ENCODE measurements at places on chromosomes 6 and 20.

GRCh38 chr6:35501784-35502183 is 4.9 kb upstream of the TEAD3 start:
- DNase-seq, result no peak

DNA sequence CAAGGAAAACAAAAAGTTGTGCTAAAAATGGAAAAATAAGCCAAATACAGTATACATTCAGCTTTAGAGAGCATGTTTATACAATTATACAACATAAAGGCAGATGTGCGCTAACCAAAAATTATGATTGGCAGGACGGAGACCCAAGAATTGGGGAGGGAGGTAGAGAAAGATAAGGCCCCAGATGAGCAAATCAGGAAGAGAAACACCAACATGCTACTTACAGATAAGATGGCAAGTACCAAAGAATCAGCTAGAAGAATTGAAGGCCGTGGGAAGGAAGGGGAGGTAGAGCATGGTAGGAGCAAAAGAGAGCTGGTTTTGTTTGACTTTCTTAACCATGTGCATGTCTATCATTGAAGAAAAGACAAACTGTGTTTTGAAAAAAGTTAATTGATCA is 45.4 kb downstream of the PRND start:
- no peak for DNase-seq

DNA sequence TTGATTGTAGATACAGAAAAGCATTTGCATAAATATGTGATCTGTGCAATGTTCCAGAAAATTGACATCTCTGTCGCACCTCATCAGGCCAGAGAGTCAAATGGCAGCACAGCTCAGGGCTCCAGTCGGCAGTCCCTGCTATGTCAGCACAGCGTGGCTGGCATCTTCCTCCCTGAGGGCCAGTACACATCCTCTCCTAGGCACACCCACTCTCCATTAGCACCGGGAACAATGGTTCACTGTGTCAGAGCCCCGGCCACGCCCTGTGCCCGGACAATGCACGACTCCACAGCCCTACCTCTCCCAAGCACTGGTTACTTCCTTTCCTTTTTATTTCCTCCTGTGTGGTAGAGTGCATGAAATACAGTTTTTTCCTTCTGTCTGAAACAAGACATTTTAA is 114.9 kb downstream of the FOXC1 start:
- no peak for DNase-seq

DNA sequence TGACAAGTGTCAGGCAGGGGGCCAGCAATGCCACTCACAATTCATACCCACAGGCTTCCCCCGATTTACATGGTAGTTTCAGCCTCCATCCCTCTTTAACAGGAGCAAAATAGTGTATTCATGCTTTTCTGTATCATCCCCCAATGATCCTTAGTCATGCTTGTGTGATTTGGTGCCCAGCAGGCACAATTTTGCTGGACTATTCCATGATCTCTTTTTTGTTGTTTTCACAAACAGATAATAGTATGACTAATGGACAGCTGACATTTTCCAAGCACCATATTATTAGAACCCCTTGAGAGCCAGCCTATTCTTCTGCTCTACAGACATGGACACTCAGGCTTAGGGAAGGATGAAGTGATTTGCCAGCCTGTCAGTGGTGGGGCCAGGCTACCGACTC is 128.2 kb upstream of the RIPOR2 start:
- no peak for DNase-seq

DNA sequence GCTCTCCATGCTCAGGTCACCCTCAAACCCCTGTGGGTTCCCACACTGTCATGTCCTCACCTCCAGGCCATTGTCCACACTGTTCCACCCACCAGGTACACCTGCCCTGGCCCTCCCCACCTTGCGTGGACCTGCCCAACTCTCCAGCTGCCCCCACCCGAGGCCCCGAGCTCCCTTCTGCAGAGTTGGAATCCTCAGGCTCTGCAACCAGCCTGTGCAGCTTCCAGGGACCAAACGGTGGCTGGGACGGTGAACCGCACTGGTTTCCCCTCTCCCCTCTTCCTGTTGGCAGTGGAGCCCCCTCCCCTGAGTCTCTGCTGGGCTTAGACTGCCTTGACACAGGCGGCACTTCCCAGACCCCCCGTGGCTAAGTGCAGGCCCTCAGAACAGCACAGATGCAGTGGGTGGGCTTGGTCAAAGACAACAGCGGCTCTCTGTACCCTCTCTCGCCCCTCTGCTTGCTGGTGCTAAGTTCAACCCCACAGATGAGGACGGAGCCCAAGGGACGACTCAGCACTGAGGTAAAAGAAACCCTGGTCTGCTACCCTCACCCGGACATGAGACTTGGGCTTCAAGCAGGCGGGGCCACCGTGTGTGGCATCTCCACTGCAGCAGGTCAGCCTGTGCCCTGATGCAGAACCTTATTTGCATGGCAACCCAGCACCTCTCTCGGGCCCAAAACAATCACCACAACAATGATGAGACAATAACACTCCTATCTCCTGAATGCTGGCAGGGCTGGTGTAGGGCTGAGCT is 11.0 kb downstream of the ZBP1 start:
- no peak for DNase-seq

- DNase-seq, result no peak
Observed at GRCh38 chr6:75802366-75802765, 53.3 kb downstream of the MYO6 start.

GRCh38 chr20:49405696-49406095 is 76.8 kb downstream of the KCNB1 start:
- no peak for DNase-seq

DNA sequence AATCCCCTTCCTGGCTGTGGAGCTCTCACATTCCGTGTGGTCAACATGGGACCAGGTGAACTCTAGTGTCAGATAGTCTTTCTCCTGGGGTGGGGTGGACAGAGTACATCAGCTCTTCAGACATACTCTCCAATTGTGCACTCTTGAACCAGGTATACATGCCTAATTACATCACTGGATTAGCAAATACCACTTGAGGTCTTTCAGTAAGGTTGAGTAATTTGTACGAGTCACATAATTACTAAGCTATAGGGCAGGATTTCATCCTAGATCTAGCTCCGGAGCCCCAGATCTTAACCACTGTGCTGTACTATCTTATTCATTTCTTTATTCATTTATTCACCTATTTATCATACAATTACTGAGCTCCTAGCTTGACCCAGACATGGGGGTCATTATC is 821.3 kb downstream of the TFAP2A start:
- DNase-seq, result no peak

GRCh38 chr6:107811591-107812218 is 12.4 kb downstream of the SCML4 start:
- DNase-seq, result no peak

- no peak for DNase-seq
Observed at GRCh38 chr20:61149636-61150035, 102.4 kb upstream of the CDH4 start.

DNA sequence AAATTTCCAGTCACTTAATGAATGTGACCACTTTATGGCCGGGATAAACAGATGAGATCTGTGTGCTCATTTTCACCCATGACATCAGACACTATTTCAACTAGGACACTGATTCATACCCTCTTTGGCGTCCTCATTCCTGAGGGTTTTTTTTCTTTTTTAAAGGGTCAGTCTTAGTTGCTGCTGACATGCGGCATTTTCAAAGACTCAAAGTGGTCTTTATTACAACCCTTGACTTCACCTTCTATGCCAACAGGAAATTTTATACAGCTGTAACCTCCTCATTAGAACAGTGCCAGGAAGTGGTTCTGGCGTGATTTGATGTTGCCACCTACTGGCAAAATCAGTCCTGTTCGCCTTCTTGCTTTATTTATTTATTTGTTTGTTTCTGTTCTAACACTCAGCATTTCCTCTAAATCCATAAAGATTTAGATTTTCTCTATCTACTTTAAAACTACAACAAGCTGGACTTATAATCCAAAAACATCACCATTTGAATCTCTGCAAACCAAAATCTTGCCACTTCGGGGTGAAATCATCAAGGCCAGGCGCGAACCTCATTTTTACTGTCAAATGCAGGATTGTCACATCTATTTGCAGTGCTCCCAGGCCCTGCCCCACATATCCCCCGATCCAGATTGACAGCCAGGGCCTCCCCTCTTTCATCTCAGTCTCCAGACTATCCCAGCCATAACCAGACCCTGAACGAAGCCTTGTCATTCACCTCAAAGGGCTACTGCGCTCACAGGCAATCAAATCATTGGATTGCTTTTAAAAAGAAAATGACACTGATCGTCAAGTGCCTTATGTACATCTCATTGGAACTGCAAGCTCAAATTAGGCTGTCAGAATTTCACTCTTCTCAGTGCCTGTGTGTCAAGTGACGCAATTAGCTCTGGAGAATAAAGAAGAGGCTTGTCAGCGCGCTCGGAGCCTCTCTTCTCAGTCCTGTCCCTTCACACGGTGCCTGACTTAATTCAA is 77.5 kb downstream of the C6orf118 start:
- DNase-seq, result peak; percentile 81

DNA sequence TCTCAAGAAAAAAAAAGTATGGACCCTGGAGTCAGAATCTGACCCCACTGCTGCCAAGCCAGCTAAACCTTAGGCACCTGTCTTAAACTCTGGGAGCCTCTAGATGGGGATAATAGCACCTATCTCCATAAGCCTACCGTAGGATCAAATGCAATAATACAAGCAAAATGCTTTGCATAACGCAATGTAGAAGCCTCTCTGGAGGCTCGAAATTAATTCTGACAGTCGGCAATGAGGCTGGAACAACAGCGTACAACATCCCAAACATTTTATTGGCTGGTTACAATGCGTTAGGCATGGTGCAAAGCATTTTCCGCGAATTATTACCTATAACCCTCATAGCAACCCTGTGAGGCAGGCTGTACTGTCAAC is 521 bp downstream of the CDK5RAP1 start:
- DNase-seq, result peak; percentile 43

GRCh38 chr6:111417946-111418345 is 65.1 kb downstream of the REV3L start:
- no peak for DNase-seq

DNA sequence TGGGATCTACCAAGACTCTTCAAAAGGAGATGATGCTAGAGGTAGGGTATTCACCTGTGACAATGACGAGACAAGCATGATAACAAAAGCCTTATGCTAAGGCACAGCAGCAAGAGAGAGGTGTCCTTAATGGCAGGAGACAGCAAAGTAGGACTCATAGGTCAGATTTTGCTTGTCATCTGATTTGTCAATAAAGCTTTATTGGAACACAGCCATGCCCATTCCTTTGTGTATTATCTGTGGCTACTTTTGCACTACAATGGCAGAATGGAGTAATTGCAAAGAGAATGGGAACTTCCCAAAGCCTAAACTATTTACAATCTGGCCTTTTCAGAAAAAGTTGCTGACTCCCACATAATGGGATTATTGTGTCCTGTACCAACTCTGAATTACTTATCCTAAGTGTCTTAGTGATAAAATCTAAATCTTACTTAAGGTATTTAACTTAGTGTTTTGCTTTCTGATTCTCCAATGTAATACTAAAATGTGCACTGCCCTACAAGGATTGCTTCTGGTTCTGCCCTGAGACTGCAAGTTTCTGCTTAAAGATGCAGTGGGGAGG is 221.6 kb downstream of the CDC5L start:
- no peak for DNase-seq

DNA sequence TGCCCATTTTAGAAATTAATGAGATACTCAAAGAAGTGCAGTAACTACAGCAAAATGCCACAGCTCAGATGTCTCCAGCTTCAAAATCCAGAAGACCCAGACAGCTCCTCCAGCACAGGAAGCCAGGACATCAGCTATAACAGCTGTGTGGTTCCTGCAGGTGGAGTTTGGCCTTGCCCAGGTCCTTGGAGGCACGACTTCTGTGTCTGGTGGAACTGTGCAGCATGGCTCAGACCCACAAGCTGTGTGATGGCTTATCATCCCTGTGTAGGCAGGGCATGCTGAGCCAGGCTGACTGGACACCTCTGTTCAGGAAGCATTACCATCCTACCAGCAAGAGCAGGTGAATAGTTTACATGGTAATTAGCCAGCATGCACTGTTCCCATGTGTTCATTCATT is 26.5 kb upstream of the CD93 start:
- no peak for DNase-seq

DNA sequence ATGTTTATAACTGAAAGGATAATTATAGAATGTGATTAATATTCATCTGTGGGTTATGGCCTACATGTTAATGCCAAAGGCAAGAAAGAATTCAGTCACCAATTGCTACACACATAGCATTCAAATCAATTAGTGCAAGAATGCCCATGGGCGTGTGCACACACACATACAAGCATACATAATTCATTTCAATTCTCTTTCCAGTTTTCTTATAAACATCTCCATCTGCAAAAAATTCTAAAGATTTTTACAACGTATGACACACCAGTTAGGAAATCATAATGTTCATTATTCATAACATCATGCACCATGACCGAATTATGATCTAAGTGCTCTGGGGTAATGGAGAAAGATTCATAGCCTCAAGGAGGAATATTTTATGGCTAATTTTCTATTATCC is 111.0 kb upstream of the ADTRP start:
- DNase-seq, result no peak

- DNase-seq, result no peak
Observed at GRCh38 chr6:107319906-107320530, 139.3 kb downstream of the PDSS2 start.

DNA sequence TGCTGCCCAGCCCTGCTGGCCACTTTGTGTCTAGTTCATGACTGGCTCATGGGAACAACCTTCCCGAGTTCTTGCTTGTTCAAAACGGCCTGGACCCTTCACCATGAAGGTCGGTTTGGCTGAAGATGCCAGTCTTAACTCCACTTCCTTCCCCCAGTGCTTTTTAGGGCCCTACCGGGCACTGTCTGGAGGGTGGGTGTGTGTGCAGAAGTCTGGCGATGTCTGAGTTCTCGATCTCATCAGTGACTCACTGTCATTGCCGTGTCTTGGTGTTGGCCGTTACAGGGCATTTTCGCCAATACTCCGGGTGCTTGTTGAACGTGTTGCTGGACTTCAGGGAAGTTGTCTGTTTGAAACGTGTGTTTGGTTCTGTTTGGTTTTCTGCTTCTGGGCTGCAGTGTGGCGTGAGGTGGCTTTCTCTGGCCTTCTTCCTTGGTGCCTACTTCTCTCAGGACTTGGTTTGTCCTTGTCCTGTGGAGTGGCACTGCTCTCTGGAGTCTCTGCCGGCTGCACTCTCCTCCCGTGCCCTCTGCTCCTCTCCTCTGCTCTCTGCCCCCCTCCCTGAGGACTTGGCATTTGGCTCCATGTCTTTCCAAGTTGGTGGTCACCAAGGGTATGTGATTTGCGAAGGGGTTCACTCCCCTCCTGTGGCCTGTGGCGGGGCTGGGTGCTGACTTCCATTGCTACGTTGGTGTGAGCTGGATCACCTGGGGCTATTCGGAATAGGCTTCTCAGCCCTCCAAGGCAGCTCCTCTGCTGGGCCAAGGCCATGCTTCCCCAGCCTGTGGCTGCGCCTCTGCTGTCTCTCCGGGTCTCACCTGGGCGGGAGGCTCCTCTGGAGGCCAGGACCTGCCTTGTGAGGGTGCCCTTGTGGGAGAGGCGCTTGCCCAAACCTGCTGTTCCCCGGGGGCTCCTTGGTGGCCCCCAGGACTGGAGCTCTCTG is 38.2 kb downstream of the PYGB start:
- no peak for DNase-seq

GRCh38 chr20:13736436-13737191 is 48.1 kb downstream of the ESF1 start:
- no peak for DNase-seq

GRCh38 chr6:28489366-28490204 is 26.0 kb downstream of the GPX6 start:
- peak; percentile 20 for DNase-seq

- DNase-seq, result peak; percentile 90
Observed at GRCh38 chr6:79949233-79949632, 1.9 kb upstream of the ELOVL4 start.

- no peak for DNase-seq
Observed at GRCh38 chr6:44034931-44035345, 92.3 kb downstream of the MRPL14 start.

GRCh38 chr6:2129182-2129621 is 116.2 kb downstream of the GMDS start:
- DNase-seq, result no peak
